ENCODE measurements at places on chromosomes 4 and X.

GRCh38 chr4:20538905-20539304, 161.4 kb upstream of the PACRGL start:
- no peak for DNase-seq

GRCh38 chr4:139665079-139665689, 435 bp upstream of the MGST2 start:
- DNase-seq = no peak

- DNase-seq = no peak
These were observed 73.8 kb downstream of the TACR3 start for GRCh38 chr4:103645991-103646390.

DNA sequence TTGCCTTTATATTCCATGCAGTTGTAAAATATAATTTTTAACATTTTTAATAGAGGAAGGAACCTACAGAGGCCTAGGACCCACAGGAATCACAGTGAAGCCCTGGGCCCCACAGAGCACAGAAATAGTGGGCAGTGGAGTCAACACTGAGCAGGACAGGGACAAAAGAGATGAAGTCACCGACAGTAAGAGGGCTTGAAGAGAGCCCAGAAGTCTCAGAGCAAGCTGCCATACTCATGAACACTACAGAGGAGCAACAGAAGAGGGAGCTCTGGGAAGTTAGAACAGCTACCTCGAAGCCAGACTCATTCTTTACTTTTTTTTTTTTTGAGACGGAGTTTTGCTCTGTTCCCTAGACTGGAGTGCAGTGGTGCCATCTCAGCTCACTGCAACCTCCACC, 149.3 kb upstream of the TENM3 start:
- DNase-seq = no peak

GRCh38 chr4:142548491-142548890, 297.6 kb downstream of the INPP4B start:
- DNase-seq = no peak

- DNase-seq = no peak
These were observed 81.4 kb downstream of the CEP44 start for GRCh38 chr4:174365018-174365587.

- DNase-seq = no peak
These were observed at the start of gene TRIM2 for GRCh38 chr4:153204247-153204671. TSS of gene TRIM2 (plus strand) at chr4:153204443. CDS start at chr4:153204531, 88 bp downstream.

DNA sequence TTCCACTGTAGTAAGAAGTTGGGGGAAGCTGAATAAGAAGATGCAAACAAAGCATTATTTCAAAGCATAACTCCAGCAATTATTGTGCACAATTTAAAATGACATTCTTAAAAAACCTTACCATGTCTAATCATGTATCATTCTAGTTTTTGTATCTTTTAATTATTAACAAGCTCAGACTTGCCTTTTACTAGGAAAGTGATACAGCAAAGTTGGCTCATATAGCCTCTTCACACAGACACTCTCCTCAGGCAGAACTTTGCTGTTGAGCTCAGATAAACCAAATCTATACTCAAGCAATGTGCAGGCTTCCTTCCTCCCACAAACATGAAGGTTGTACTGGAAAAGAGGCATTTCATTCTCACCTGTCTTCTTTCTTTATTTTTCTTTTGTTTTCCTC, 358.7 kb upstream of the EMCN start:
- no peak for DNase-seq

DNA sequence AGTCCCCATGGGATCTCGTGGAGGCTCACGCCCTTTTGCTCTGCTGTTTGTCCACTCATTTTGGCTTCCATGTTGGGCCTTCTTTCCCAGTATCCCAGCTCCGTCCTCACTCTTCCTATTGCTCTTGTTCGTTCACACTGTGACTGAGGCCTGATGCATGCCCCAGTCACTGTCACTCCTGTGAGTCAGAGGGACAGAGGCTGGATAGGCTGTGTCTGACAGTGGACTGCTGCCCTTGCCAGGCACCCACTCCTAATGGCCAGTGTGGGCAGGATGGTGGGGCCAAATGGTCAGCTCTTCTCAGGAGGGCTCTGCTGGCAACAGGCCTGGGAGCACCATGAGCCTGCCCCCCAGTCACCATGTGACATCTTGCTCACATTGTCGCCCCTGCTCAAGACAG, 40.0 kb downstream of the HADH start:
- no peak for DNase-seq

DNA sequence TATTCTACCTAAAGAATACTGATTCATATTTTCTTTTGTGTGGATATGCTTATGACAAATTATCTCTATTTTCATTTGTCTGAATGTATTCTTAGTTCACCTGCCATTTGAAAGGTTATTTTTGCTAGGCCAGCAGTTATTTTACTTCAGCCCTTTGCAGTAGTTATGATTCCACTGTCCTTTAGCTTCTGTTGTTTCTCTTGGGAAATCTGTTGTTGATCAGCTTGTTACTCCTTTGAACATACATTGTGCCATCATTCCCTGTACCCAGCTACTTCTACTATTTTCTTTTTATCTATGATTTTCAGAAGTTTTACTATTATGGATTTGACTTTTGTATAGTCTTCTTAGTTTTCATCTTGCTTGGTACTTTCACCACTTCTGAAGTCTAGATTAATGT, 37.2 kb downstream of the RBM46 start:
- DNase-seq = no peak

- DNase-seq = no peak
These were observed 240.2 kb upstream of the F9 start for GRCh38 chrX:139290310-139290709.

- no peak for DNase-seq
These were observed 325.7 kb upstream of the GIMD1 start for GRCh38 chr4:106694232-106694631.

GRCh38 chr4:7813674-7814073, 126.0 kb downstream of the AFAP1 start:
- no peak for DNase-seq

DNA sequence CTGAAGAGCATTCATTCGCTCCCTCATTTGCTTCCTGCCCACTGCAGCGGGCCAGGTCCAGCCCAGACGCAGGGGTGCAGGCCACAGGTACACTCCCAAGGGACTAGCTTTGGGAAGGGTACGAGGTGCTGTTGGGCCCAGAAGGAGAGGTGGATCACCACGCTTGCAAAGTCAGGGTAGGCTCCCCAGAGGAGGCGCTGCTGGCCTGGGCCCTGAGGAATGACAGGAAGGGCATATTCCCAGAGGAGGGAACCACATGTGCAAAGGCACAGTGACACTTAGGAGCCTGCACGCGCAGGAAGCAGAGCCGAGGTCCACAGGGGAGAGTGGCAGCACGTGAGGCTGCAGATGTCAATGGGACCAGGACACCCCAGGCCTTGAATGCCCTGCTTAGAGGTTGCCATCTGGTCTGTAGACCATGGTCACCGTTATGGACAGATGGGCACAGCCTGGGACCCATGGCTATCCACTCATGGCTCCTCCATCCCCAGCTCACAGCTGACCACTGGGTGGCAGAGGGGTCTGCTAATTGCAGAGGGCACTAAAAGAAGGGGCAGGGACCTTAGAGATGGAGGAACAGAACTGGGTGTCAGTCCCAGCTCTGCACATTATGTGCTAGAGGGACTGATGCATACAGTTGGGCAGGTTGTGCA, 7.9 kb downstream of the HTRA3 start:
- DNase-seq = no peak

DNA sequence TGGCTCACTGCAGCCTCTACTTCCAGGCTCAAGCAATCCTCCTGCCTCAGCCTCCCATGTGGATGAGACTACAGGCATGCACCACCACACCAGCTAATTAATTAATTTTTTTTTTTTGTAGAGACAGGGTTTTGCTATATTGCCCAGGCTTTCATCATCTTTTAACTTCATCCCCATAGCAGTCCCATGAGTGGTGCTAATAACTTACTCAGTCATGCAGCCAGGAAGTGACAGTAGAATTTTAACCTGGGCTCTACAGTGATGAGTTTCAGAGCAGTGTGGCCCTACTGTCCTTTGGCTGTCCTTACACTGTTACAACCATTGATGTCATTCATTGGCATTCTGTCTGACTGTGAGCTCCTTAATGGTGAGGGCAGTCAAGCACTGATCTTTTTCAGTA, 3.9 kb upstream of the OCIAD2 start:
- no peak for DNase-seq

- no peak for DNase-seq
These were observed 64.1 kb downstream of the TMA16 start for GRCh38 chr4:163558539-163559044.

- DNase-seq = no peak
These were observed 97.6 kb downstream of the MGST2 start for GRCh38 chr4:139763205-139763604.
